ENCODE measurements at places on chromosomes 6 and 20.

DNA sequence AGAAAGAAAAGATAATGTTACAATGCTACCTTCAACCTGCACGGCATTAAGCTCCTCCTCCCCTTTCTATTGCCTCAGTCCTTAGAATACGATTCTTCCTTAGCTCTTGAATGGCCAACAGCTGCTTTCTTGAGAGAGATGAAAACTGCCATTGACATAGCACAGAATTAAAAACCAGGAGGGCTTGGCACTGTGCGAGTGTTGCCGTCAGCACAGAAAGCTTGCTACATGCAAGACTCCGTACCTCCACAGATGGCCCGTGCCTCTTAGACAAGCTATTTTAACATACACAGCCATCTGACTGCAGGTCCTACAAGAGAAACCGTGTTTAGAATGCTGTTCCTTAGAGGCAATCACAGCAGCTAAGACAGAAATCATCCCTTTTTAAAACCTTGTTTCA lies 51.7 kb downstream of the ALDH5A1 start:
- H3K27ac ChIP-seq = no peak overlapping the region
- no peaks in the 10 kb centered on the region for H3K36me3 ChIP-seq
- no peak overlapping the region for H3K4me3 ChIP-seq
- no peaks in the 10 kb centered on the region for H3K4me1 ChIP-seq

DNA sequence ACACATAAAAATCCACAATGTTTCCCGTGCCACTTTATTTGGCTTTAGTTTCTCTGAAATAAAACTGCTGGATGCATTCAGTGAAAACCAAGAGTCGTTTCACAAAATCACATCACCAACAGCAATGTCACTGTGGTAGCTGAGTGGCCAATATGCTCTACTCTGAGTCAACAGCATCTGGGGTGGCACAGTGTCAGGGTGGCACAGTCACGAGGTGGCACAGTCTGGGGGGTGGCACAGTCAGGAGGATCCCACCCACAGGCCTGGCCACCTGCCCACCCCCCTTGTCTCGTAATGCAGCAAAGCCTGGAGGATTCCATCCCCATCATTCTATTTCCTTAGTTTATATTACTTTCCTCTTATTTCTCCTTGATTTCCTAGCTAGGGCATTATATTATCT lies 87.0 kb downstream of the ANKRD60 start:
- H3K4me1 ChIP-seq = no peaks in the 10 kb centered on the region
- no peak for DNase-seq
- no peak overlapping the region for H3K27ac ChIP-seq
- H3K36me3 ChIP-seq = no peaks in the 10 kb centered on the region
- peaks cover 8% of the 10 kb centered on the region for H3K27me3 ChIP-seq
- no peak overlapping the region for H3K4me3 ChIP-seq

DNA sequence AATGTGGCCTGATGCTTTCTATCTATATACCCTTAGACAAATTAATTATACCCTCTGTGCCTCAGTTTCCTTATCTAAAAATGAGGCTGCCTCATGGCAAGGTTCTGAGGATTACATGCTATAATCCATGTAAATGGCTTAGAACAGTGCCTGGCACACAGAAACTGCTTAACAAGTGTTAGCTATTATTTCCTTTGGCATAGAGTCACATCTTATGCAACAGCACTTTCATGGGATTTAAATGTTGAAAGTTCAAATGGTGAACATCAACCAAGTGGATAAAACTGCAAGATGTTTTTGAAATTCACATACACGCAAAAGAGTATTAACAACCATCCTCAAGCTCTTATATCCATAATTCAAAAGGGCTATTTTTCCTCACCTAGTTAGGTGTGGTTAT lies 202.8 kb upstream of the JAG1 start:
- no peaks in the 10 kb centered on the region for H3K27me3 ChIP-seq
- no peaks in the 10 kb centered on the region for H3K36me3 ChIP-seq
- H3K27ac ChIP-seq = no peak overlapping the region
- no peak for DNase-seq

DNA sequence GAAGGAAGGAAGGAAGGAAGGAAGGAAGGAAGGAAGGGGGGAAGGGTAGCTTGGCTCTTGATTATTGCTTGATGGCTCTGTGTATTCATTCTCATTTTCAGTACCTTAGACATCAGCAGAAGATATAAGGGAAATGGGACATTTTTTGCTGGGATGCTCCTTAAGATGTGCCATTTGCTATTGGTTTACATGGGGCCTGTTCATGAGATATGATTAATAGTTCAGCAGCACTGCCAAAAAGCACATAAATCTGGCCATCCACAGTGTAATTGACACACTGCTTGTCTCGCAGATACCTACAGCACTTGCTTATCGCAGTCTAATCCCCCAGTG lies 137.5 kb upstream of the JARID2 start:
- DNase-seq = no peak
- H3K27me3 ChIP-seq = peaks cover 2% of the 10 kb centered on the region

- no peak for DNase-seq
- no peak overlapping the region for H3K4me3 ChIP-seq
- no peak overlapping the region for H3K27ac ChIP-seq
- no peaks in the 10 kb centered on the region for H3K4me1 ChIP-seq
- H3K27me3 ChIP-seq = peaks cover 3% of the 10 kb centered on the region
Measured at GRCh38 chr20:61643656-61644377, 391.8 kb downstream of the CDH4 start.

DNA sequence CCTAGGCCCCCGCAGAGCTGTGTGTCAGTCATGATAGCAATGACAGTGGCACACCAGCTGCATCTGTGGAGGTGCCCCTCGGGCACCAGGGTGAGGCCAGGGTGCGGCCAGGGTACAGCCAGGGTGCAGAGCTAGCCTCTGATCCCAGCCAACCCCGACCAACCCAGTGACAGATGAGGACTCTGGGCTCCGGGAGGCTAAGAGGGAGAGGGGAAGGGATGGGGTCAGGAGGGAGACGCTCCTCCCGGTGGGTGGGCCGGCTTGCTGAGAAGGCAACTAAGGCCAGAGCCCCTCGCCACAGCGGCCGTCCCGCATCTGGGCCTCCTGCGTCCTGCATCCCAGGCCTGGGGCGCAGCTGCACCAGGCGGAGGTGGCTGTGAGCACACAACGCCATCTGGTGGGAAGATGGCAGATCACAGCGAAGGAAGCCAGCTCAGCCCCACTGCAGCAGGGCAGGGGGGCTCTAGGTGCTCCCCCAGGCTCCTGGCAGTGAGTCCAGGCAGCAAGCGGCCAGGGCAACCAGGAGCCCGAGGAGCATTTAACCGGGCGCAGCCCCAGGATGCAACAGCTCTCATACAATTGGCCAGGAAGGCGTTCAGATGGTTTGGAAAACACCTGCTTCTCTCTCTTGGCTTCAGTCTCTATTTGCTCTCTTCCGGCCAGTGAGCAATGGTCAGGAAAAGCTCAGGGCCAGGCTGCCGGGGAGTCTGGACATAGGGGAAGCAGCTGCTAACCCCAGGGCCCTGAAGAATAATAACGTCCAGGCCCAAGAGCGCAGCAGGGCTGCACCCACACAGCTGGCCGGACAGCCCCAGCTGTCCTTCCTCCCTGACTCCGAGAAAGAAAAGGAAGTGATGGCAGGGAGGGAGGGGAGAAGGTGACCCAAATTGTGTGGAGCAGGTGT lies 169.4 kb downstream of the TAF4 start:
- no peak for DNase-seq
- H3K4me1 ChIP-seq = no peaks in the 10 kb centered on the region
- H3K27me3 ChIP-seq = no peaks in the 10 kb centered on the region
- no peak overlapping the region for H3K27ac ChIP-seq
- H3K4me3 ChIP-seq = no peak overlapping the region

- peaks cover 2% of the 10 kb centered on the region for H3K27me3 ChIP-seq
- DNase-seq = no peak
- H3K36me3 ChIP-seq = no peaks in the 10 kb centered on the region
- no peak overlapping the region for H3K4me3 ChIP-seq
- no peak overlapping the region for H3K27ac ChIP-seq
- H3K4me1 ChIP-seq = peaks cover 10% of the 10 kb centered on the region
Measured at GRCh38 chr6:14537030-14537429, 419.5 kb downstream of the CD83 start.

- no peak for DNase-seq
- H3K36me3 ChIP-seq = no peaks in the 10 kb centered on the region
- no peaks in the 10 kb centered on the region for H3K27me3 ChIP-seq
- H3K4me3 ChIP-seq = no peak overlapping the region
- H3K4me1 ChIP-seq = peaks cover 14% of the 10 kb centered on the region
Measured at GRCh38 chr6:41302638-41303037, 16.2 kb upstream of the TREM1 start.

GRCh38 chr6:14231071-14231483 lies 113.5 kb downstream of the CD83 start:
- no peak overlapping the region for H3K4me3 ChIP-seq
- no peaks in the 10 kb centered on the region for H3K4me1 ChIP-seq
- no peak overlapping the region for H3K27ac ChIP-seq
- no peaks in the 10 kb centered on the region for H3K27me3 ChIP-seq
- no peak for DNase-seq
- no peaks in the 10 kb centered on the region for H3K36me3 ChIP-seq

- no peaks in the 10 kb centered on the region for H3K4me1 ChIP-seq
- no peaks in the 10 kb centered on the region for H3K36me3 ChIP-seq
- H3K27me3 ChIP-seq = peaks cover 4% of the 10 kb centered on the region
- DNase-seq = no peak
Measured at GRCh38 chr20:16752082-16752481, 3.9 kb downstream of the OTOR start.

DNA sequence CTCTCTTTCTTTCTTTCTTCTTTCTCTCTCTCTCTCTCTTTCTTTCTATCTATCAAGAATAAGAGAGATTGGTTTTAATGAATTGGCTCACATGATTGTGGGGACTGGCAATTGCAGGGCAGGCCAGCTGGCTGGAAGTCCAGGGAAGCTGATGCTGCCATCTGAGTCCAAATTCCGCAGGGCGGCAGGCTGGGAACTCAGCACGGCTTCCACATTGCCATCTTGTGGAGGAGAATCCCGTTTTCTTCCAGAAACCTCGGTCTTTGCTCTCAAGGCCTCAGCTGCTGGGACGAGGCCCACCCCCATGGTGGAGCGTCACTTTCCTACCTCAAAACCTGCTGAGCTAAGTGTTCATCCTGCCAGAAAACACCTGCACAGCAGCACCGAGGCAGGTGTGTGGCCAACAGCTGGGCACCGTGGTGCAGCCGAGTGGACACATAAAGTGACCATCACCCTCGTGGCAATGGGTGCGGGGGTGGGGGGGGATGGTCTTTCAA lies 58.8 kb upstream of the SLCO4A1 start:
- no peak overlapping the region for H3K27ac ChIP-seq
- no peak overlapping the region for H3K4me3 ChIP-seq
- no peaks in the 10 kb centered on the region for H3K36me3 ChIP-seq
- peaks cover 7% of the 10 kb centered on the region for H3K27me3 ChIP-seq
- DNase-seq = no peak

- no peaks in the 10 kb centered on the region for H3K36me3 ChIP-seq
- H3K4me3 ChIP-seq = no peak overlapping the region
- H3K27me3 ChIP-seq = peaks cover 6% of the 10 kb centered on the region
- H3K4me1 ChIP-seq = no peaks in the 10 kb centered on the region
- no peak overlapping the region for H3K27ac ChIP-seq
Measured at GRCh38 chr6:17161076-17161475, 59.2 kb downstream of the STMND1 start.

- DNase-seq = no peak
- no peak overlapping the region for H3K4me3 ChIP-seq
- no peak overlapping the region for H3K27ac ChIP-seq
- peaks cover 19% of the 10 kb centered on the region for H3K36me3 ChIP-seq
Measured at GRCh38 chr6:75830959-75831885, 82.2 kb downstream of the MYO6 start.

GRCh38 chr6:166341464-166341863 lies 881 bp downstream of the SFT2D1 start:
- H3K36me3 ChIP-seq = peaks cover 8% of the 10 kb centered on the region
- H3K27me3 ChIP-seq = peaks cover 11% of the 10 kb centered on the region
- peak; percentile 53 for DNase-seq
- peak overlapping the region; percentile 89 for H3K4me3 ChIP-seq

DNA sequence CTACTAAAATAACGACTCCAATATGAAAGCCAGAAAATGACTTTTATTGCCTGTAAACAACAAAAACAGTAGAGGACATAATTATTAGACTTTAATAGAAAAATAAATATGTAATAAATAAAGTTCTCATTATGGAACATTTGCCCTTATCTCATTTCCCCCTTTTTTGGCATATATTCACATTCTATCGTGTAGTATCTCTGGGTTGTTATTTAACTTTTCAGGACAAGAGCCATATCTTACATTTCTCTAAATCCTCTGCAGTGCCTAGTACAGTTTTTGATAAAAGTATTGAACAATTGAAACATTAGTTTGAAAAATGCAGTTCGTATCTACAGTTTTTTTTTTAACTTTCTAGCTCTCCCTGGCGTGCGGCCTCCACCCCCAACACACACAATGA lies 442.0 kb upstream of the SOX4 start:
- no peak for DNase-seq
- no peak overlapping the region for H3K27ac ChIP-seq
- H3K36me3 ChIP-seq = no peaks in the 10 kb centered on the region
- H3K27me3 ChIP-seq = no peaks in the 10 kb centered on the region

GRCh38 chr6:88111991-88112390 lies 54.2 kb downstream of the CNR1 start:
- H3K4me3 ChIP-seq = no peak overlapping the region
- no peak for DNase-seq
- no peak overlapping the region for H3K27ac ChIP-seq
- no peaks in the 10 kb centered on the region for H3K27me3 ChIP-seq

DNA sequence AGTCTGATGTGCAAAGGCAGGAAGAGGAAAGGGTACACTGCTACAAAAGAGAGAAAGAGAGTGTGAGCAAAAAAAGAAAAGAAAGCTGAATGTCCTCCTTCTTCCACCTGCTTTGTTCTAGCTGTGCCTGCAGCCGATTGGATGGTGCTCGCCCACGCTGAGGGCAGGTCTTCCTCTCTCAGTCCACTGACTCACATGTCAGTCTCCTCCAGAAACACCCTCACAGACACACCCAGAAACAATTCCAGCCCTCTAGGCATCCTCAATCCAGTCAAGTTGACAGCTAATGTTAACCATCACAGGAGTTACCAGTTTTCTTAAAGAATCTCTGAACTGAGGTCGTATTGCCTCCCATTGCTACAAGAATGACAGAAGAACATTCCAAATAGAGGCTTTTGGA lies 411.9 kb upstream of the SASH1 start:
- no peaks in the 10 kb centered on the region for H3K36me3 ChIP-seq
- no peak overlapping the region for H3K27ac ChIP-seq
- H3K27me3 ChIP-seq = no peaks in the 10 kb centered on the region
- H3K4me3 ChIP-seq = no peak overlapping the region

GRCh38 chr6:79941489-79942151 lies 5.7 kb downstream of the ELOVL4 start:
- no peak for DNase-seq
- H3K27me3 ChIP-seq = peaks cover 10% of the 10 kb centered on the region
- no peaks in the 10 kb centered on the region for H3K36me3 ChIP-seq
- H3K4me3 ChIP-seq = no peak overlapping the region
- H3K4me1 ChIP-seq = peaks cover 11% of the 10 kb centered on the region

- H3K4me3 ChIP-seq = no peak overlapping the region
- no peaks in the 10 kb centered on the region for H3K36me3 ChIP-seq
- no peaks in the 10 kb centered on the region for H3K4me1 ChIP-seq
Measured at GRCh38 chr6:145244349-145245100, 490.8 kb downstream of the EPM2A start.

- H3K27me3 ChIP-seq = no peaks in the 10 kb centered on the region
- H3K4me3 ChIP-seq = no peak overlapping the region
- H3K4me1 ChIP-seq = no peaks in the 10 kb centered on the region
- no peak overlapping the region for H3K27ac ChIP-seq
- no peak for DNase-seq
- no peaks in the 10 kb centered on the region for H3K36me3 ChIP-seq
Measured at GRCh38 chr20:22795871-22796270, 211.5 kb upstream of the FOXA2 start.
